Hematopoietic multipotent progenitor cell treated with erythropoietin and hydrocortisone succinate and interleukin-3 and kit ligand, for 6 days (in vitro differentiated cells): ENCODE measurements at places on chromosomes 4 and X.

DNA sequence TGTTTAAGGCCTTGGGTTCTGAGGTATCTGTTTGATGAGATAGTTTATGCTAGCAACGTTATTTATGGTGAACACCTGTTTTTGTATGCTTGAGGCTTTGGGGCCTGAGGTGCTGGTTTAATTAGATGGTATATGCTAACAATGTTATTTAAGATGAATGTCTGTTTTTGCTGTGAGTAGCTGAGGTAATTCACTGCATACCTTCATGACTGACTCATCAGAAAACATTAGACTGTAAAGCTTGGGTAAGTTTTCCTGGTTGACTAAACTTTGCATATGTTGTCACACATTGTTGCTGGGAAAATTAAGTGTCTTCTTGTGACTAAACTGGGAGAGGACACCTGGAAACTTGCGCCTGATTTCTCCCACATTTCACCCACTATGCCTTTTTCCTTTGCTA is 1026.6 kb downstream of the RAPGEF2 start:
- no peak for DNase-seq

DNA sequence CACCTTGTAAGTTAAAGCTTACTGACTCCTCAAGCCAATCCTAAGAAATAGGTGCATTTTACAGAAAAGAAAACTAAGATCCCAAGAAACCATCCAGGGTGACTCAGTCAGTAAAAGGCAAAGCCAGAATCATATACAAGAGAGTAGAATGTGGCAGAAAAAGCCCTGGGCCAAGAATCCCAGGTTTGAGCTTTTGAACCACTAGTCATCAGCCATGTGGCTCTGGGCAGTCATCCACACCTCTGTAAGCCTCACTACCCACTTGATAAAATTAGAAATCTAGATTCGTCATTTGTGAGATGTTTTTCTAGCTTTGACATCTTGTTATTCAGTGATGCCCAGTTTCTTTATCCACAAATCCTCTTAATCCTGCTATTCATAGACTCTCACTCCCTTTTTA is 122.2 kb upstream of the PDE5A start:
- DNase-seq = no peak

GRCh38 chr4:11421116-11421515 is 7.6 kb downstream of the HS3ST1 start:
- DNase-seq = no peak

DNA sequence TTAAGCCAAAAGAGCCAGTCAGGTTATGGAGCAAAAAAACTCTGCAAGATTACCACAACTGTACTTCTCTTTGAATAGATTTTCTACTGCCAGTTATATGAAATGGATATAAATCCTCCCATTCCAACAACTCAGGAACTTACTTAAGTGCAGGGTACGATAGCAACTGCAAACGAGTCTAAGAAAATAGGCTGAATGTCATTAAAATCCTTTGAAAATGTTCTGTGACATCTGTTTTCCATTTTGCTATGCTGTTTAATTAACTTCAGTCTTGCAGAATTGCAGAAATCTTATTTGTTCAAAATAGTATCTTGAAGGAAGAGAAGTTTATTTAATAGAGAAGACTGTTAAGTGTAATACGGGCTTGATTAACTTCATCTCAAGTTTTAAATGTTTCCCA is 243.8 kb downstream of the PALLD start:
- DNase-seq = no peak

- no peak for DNase-seq
These were observed 131.4 kb downstream of the COL25A1 start for GRCh38 chr4:109171070-109171469.

GRCh38 chrX:15214588-15214987 is 55.3 kb downstream of the ASB9 start:
- no peak for DNase-seq

GRCh38 chr4:11824566-11824965 is 395.9 kb upstream of the HS3ST1 start:
- DNase-seq = peak; percentile 55

DNA sequence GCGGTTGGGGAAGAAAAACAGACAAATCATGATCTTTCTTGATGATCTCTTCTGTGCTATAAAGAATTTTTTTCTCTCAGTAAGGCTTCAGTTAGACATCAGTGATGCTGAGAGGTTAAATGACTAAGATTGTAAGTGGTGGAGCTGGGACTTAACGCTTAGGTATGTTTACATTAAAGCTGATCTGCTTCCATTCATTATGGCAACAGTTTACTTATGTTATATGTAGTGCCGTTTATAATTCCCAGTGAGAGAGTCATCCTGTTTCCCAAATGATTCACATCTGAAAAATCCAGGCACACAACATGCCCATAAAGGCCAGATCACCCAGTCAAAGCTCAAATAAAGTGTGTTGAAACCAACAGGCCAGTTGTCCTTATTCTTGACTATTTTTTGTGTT is 50.1 kb downstream of the CENPVL3 start:
- DNase-seq = no peak

DNA sequence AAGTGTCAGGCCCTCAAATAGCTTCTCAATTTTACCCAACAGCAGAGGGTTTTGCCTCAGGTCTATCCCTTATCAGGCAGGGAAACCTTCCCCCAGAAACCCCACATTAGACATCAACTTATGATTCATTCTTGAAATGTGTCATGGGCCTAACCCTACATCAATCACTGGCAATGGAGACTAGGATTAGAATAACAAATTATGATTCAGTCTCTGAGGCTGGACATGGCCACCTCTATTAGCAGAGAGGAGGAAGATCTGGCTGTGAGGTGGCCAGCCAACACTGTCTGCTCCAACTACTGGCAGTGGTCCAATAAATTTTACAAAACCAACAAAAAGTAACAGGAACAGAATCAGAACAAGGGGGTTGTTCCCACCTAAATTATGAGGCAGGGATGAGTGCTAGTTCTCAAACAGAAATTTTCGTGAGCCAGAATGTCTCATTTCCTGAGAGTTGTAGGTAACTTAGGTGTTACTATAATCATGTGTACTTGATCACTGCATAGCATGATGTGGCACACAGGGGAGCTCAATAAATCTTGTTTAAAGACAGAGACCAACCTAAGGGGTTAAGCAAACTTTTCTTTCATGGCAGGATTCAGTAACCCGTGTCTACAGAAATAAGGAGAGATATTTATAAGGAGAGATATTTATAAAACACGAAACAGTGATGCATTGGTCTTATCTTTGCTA is 126.8 kb downstream of the NFKB1 start:
- peak; percentile 45 for DNase-seq

DNA sequence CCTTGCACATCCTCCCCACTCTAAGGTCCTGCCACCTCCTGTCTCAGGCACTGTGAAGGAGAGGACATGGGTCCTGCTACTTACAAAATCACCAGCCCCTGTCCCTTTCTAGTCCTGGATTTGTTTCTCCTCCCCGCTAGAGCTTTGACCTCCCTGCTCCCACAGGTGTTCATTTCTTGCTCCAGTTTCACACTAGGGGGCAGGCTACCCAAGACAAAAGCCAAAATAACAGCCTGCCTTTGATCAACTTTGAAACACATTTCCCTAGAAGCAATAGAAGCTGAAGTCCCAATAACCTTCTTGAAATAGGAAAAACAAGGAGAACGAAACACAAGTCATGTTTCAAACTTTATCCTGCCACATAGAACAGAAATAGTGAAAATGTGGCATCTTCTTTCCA is 164.4 kb downstream of the QDPR start:
- DNase-seq = peak; percentile 47
